ENCODE measurements at places on chromosomes 16 and 17.
A peak's percentile ranks its signal among the peaks of the same experiment; 100 is the strongest.

DNA sequence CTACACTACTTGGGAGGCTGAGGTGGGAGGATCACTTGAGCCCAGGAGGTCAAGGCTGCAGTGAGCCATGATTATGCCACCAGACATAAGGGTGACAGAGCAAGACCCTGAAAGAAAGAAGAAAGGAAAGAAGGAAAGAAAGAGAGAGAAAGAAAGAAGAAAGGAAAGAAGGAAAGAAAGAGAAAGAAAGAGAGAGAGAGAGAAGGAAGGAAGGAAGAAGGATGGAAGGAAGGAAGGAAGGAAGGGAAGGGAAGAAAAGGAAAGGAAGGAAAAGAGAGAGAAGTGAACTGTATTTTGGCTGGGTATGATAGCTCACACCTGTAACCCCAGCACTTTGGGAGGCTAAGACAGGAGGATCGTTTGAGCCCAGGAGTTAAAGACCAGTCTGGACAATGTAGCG is 24.3 kb upstream of the PYY start:
- no peak for DNase-seq

DNA sequence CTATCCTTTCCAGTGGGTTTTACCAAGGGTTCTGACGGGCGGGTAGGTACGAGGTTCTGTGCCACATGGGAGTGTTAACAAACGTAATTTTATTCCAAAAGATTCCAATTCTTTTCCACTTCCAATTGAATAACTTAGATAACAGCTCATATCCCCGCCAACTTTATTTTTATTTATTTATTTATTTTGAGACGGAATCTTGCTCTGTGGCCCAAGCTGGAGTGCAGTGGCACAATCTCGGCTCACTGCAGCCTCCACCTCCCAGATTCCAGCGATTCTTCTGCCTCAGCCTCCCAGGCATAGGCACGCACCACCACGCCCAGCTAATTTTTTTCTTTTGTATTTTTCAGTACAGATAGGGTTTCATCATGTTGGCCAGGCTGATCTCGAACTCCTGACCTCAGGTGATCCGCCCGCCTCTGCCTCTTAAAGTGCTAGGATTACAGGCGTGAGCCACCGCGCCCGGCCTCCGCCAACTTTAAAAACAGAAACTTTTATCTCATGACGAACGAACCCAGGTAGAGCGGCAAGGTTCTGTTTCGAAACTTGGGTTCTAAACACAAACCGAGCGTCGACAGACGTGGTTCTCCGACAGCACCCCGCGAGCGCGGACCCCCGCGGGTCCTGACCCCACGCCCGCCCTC is 613 bp downstream of the ECI1 start:
- no peak for DNase-seq

DNA sequence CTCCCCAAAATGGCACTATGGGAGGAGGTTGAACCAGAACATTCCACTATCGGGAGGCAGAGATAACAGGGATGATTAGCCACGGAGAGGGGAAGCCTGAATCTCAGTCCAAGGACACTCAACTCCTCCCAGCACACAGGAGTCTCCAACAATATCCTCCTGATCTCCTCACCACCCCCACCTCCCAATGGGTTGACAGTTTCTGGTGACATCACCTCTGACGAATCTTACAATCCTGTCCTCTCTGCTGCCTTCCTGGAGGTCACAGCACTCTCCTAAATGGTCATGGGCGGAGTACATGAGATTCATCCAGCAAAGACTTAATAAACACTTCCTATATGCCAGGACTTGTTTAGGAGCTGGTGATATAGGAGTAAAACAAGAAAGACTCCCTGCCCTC is 80.9 kb downstream of the SLC6A2 start:
- DNase-seq = no peak

- DNase-seq = no peak
These were observed 597.7 kb downstream of the TOX3 start for GRCh38 chr16:51949282-51949681.

DNA sequence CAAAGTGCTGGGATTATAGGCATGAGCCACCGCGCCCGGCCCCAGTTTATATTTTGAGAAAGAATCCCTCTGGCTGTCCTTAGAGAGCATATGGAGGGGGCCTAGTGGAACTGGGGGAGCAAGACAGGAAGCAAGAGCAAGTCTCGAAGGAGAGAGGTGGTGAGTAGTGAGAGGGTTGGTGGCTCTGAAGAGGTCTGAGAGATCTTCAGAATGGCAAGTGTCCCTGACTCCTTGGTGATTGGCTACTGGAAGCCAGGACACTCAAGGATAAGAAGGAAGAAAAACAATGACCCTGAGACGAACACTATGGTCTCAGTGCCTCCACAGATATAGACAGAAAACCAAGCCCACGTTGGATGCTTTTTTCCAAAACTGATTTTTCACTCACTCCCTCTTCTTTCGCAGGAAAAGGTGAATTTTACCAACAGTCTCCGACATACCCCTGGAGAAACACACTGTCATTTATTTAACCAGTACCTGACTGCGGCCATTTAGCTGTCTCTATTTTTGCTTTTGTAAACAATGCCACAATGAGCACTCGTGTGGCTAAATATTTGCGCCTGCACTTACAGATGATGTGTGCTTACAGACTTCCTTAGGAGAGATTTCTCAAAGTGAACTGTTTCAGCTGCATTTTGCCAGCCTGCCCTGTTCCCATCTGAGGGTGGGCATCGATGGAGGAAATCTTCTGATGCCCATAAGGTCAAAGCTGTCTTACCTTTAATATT is 15.9 kb upstream of the DOK4 start:
- no peak for DNase-seq

DNA sequence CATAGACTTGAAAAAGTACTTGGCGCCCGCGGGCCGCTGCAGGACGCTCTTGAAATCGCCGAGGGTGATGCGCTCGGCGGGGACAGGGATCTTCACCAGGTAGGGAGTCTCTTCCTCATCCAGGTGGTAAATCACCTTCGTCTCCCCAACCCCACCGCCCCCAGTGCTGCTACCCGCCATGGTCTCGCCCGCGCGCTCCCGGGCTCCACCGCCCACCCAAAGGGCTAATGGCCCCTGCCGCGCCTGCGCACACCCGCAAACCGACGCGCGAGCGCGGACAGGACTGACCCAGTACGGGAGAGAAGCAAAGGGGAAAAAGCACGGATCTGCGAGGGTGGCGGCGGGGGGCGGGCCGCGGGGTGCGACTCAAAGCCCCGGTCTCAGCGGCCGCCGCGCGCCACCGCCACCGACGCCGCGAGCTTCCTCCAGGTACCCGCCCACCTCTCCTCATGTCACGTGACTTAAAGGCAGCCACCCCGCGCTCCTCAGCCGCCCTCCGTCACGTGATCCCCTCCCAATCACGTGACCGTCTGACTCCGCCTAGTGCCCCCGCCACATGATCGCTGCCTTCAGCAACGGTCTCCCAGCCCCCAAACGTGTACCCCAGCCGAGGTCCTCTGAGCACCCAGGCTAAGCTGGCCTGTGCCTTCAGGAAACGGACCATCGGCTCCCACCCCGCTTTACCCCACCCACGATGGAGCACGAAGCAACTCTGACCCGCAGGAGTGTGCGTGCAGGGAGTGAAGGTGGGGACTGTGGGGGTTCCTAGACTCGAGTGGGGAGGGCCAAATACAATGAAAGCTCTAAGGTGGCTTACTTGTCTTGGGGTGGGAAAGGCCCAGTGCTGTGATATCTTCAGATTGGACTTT is at the start of gene DVL2:
DVL2 (minus strand) TSS at position 435 of the 869 bp plus-strand sequence; CDS start at position 180, 255 bp downstream.
- DNase-seq = peak; percentile 91

GRCh38 chr16:86949116-86949515 is 368.1 kb downstream of the C16orf95 start:
- DNase-seq = no peak

DNA sequence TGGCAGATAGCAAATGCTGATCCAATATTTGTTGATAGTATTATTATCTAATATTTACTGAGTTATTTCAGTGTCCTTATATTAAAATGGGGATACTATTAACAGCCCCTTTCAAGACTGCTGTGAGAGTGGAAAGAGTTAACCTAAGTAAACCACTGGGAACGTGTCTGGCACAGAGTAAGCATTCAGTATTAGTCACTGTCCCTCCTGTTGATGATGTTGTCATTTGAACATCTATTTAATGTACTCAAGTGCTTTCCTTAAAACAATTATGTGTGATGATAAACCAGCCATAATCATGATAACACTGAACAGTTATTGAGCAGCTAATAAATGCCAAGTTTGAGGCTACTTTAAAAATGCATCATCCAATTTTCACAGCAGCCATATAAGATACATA is 135.7 kb upstream of the XYLT1 start:
- DNase-seq = no peak

DNA sequence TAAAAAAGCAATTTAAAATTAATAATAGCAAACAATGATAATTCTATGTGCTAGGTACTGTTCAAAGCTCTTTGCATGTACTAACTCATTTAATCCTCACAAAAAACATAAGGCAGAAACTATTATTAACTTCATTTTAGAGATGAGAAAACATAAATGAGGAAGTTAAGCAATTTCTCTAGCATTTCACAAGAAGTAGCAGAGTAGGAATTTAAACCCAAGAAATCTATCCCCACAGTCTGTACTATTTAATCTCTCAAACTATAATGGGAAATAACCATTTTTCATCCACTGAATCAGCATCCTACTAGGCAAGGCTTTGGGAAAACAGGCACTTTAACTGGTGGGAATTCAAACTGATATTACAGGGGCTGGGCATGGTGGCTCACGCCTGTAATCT is 42.2 kb upstream of the INTS2 start:
- no peak for DNase-seq

GRCh38 chr16:84851192-84852127 is 31.7 kb downstream of the CRISPLD2 start:
- no peak for DNase-seq

DNA sequence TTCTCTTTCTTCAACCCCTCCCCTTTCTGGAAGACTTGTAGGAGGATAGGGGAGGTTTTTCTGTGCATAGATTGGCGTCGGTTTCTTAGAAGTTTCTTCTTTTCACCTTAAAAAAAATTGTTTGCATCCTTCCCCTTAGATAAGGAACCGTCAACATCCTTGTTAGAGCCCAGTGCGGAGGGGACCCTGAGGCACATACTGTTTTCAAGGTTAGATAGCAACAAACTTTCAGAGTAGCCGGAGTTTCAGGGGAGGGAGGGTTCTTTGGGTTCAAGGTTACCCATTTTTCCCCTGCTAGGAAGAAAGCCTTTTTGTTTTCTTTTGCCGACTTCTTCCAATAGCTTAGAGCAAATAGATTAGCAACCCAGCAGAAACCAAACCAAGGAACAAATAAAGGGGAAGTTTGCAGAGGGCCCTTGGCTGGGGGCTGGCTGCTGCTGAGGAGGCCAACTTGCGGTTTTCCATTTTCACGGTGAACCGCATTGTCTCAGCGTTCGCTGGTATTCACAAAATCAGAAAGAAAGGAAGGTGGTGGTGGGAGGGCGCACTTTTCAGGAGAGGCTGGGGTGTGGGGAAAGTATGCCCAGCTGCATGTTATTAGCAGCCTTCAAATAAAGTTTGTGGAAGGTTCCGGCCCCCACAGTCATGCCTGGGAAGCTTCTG is 28.8 kb downstream of the MSI2 start:
- DNase-seq = peak; percentile 48

- no peak for DNase-seq
These were observed 4.1 kb downstream of the ST6GALNAC2 start for GRCh38 chr17:76581515-76581914.

GRCh38 chr16:73192232-73192894 is 144.4 kb upstream of the ZFHX3 start:
- DNase-seq = no peak

- DNase-seq = no peak
These were observed 78.0 kb upstream of the GAS7 start for GRCh38 chr17:10276436-10276835.

GRCh38 chr17:65388911-65389310 is 172.5 kb downstream of the AXIN2 start:
- DNase-seq = no peak

- DNase-seq = no peak
These were observed 355.4 kb upstream of the TNRC6C start for GRCh38 chr17:77602883-77603640.

DNA sequence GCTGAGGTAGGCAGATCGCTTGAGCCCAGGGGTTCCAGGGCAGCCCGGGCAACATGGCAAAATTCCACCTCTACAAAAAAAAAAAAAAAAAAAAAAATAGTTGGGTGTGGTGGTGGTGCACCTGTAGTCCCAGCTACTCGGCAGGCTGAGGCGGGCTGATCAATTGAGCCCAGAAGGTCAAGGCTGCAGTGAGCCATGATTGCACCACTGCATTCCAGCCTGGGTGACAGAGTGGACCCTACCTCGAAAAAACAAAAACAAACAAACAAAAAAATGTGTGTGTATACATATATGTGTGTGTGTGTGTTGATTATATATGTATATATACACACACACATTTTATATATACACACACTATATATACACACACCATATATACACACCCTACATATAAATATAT is 39.1 kb upstream of the TBC1D3K start:
- no peak for DNase-seq

DNA sequence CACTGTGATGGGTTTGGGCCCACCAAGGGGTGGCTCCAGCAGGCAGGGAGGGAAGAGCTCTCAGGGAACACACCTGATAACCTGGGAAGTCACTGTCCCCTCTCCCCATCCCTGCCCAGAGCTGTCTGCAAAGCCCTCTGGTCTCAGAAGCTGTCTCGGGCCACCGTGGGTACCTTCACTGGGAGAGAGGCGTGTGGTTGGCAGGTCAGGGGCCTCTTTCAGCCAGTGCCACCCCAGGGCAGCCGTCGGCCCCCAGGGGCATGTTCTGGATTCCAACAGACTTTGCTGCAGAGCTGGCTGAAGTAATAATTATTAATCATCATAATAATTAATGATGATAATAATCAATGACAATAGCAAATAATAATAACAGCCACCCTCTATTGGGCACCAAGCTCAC is 21.1 kb downstream of the MGAT5B start:
- DNase-seq = no peak
